ENCODE measurements at places on chromosomes 7 and 10. TPM values are rescaled to one million over a fixed set of nuclear protein-coding genes. Genes with fewer than 3 reads are reported as not detected.

- DNase-seq, result no peak
These were observed 79.5 kb upstream of the SEMA3A start for GRCh38 chr7:84274029-84274638.

GRCh38 chr7:64516451-64516850, 46.4 kb downstream of the ZNF680 start:
- DNase-seq, result no peak

Gene SUN3
- not detected for total RNA-seq

Gene ANKRD7
- total RNA-seq, result 1.4 TPM

DNA sequence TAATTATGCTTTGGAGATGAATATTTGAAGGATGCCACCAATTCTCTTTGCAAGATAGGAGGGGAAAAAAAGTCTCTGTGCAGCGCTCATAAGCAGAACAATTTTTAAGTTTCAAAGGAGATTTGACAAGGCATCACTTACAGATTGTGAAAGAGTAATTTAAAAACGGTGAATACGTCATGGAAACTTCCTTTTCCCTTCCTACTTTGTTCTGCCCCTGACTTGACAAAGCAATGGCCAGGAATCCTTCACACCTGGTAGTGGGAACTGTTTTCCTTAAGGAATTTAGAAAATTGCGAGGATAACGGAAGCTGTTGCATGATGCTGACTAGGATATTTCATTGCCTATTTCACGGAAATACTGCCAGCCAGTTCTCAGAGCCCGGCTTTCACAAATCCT, 16.7 kb downstream of the FAM107B start:
- DNase-seq, result no peak

Gene MYL10
- not detected for total RNA-seq

- peak; percentile 46 for DNase-seq
These were observed 26.8 kb downstream of the TACR2 start for GRCh38 chr10:69389827-69390490.

DNA sequence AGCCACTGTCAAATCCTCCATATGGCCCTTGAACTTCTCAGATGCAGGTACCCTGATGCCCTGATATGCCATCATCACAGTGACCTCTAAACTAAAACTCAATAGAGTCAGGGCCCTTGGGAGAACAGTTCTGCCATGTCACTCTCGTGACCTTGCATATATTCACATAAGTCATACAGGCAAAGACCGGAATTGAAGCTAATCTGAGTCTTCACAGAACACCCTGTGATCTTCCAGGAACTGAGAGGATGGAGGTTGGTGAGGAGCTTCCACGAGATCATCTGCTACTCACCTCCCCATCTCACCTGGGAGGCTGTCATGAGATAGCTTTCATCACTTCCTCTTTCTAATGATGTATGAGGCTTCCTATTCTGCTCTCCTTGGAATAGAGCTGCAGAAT, 228.7 kb upstream of the CCDC6 start:
- no peak for DNase-seq

DNA sequence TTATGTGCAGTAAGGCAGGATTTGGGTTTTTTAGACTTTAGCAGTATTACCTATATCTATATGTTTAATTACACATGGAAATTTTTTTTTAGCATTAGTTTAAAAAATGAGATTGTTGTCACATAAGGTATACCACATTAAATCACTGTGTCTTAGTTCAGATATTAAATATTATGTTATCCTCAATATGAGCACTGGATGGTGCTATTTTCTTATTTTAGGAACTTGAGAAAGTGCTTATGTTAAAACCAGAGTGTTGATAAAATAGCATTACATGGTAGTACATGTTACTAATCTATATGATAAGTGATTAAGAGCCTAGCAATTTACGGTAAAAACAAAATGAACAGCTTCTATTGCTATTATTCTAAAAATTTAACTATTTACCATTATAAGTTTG, 28.8 kb downstream of the MIOS start:
- no peak for DNase-seq

DNA sequence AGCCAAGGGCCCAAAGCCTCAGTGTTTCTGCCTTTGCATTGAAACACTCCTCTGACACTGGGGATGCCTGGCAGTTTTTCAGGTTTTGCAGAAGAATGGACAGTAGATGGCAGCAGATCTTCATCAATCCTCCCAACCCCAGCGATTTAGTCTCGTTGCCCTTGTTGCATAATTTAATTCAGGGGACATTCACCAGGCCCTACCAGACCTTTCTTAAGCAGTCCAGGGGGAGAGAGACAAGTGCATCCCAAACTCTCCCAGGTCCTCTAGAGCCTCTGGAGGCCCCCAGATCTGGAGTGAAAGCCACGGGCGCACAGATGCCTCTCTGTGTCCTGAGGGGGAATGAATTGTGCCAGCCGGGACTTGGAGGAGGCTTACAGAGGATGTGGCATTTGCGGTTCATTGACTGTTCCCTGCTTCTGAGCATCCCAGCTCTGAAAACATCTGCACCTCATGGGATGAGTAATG, 29.6 kb downstream of the MINDY4 start:
- DNase-seq, result peak; percentile 70

GRCh38 chr7:90621125-90621746, 25.1 kb downstream of the CDK14 start:
- DNase-seq, result no peak

Gene AOAH
- total RNA-seq, result 0.70 TPM

DNA sequence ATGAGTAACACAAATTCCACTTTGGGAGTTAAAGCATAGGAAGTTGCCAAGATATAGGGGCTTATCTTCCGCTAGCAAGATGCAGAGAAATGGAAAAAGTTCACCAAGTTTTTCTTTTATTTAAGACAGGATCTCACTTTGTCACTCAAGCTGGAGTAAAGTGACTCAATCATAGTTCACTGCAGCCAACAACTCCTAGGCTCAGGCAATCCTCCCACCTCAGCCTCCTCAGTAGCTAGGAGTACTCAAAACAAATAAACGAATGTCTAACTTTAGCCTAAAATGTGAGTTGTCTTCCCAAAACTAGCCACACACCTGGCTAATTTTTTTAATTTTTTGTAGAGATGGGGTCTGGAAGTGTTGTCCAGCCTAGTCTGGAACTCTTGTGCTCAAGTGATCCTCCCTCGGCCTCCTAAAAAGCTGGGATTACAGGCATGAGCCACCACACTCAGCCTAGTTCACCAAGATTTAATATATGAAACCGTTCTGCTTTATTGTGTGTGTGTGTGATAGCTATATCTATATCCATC, 9.9 kb downstream of the VIM start:
- DNase-seq, result no peak

Gene GPR158
- 0.04 TPM for total RNA-seq

Measured in heart right ventricle (tissue), 16 donors.